ENCODE measurements at places on chromosomes 12 and 14.

GRCh38 chr12:129494766-129495165, 409.1 kb downstream of the TMEM132D start:
- no peak for DNase-seq

GRCh38 chr12:108589840-108590229, 8.0 kb downstream of the TMEM119 start:
- DNase-seq, result no peak

DNA sequence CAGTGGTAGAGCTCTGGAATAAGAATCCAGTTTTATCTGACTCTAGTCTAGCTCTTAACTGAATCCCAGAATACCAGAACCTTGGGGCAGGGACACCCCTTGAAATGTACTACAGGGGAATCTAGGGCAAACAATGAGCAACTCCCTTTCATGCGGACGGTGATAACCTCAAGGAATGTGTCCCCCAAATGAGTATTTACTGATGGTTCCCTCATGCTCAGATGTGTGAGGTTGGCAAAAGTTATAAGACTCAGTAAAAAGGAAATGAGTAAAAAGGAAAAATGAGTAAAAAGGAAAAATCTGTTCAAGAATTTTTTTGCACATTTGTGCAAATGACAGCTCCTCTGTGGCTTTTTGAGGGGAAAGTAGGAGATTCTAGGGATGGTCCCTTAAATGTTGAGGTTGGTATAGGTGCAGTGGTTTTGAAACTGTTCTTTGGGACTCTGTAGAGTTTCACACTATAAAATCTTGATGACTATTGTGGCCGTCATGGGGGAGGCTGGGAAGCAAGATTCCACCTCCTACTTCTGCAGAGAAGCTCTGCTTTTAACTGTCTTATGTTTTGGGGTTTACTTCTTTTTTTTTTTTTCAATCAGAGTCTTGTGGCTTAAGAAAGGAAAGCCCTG, 58.6 kb downstream of the NRXN3 start:
- DNase-seq, result no peak

DNA sequence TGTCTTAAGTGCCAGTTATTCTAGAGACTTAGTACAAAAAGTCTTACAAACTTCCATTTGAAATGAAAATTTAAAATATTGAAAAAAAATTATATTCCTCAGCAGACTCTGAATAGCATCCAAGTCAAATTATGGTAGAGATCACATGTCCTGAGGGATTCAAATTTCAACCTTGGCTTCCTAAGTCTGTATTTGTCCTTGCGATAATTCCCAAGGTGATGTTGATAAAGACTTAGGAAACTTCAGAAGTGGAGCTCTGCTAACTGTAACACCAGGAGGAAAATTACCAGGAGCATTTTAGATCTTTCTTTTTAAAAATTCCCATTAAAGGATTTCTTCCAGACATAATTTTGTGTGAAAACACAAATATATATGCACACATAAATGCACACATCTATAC, 178.3 kb downstream of the IPO8 start:
- DNase-seq, result no peak

Data from CD4-positive, alpha-beta T cell treated with Interleukin-15 for 1 hour (primary cell).